SW480 (cell line): ENCODE measurements at places on chromosomes 7 and 10.

DNA sequence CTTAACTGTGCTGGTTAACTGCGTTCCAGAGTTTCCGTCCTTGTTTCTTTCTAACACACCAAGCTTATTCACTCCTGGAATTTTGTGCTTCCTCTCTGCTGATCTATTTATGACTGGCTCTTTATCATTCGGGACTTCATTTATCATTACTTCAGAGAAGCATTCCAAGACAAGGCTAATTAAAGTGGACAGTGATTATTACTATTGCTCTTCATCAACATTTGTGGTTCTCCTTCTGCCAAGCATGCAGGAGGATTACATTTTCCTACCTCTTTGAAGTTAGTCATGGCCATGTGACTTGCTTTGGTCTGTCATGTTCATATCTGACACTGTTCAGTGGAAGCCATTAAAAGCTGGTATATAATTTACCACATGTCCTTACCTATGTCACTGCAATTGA, 172.4 kb upstream of the AGR3 start:
- peak; percentile 15 for DNase-seq

GRCh38 chr7:44394112-44394447, 68.7 kb upstream of the CAMK2B start:
- DNase-seq = no peak

GRCh38 chr10:6068422-6068821, 6.3 kb upstream of the IL2RA start:
- DNase-seq = no peak

- DNase-seq = no peak
These were observed 347.8 kb downstream of the KCNMA1 start for GRCh38 chr10:77289790-77290189.

- no peak for DNase-seq
These were observed 112.5 kb downstream of the EGFR start for GRCh38 chr7:55131142-55131929.

DNA sequence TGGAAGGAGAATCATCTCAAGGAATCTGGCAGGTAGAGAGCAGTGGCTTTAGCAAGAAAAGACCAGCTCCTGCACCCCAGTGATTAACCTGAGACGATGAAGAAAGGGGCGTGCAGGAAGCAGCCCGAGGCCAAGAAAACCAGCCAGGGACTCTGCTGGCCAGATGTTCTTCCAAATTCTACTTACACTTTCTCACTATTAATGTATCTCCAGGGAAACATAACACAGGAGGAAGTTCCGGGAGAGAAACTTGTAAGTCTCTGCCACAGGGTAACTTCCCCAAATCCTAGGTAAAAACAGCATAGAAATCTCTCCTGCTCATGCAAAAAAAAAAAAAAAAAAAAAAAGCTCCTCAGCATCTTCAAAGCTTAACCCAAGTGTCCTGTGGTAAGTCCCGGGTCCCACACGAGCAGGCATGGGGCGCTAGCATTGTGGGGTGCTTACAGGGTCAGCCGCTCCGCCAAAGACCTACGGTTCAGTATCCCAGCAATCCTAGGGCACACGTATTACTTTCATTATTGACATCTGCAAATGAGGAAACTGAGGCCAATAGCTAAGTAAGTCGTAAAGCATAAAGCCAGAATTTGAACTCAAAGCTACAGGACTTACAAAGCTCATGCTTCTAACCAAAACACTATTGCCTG, 97.2 kb upstream of the GNA12 start:
- DNase-seq = no peak
